ENCODE measurements at places on chromosomes 6 and 20.

- DNase-seq = no peak
Measured at GRCh38 chr6:31092238-31092637, 20.1 kb downstream of the C6orf15 start.

DNA sequence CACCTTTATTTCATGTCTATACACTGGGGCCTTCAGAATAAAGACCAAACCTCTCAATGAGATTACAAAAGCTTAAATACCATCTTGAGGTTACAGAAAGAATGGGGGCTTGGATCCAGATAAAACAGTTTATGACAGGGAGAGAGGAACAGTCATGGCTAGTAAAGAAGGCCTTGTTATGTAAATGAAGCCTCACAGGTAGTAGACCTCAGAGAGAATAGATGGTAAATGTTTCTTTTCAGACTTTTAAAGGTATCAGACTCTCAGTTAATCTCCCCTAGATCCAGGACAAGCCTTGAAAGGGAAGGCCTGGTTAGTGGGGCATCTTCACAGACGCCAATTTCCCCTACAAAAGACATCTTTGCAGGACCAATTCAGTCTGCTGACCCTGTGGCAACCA lies 1325.6 kb downstream of the HACE1 start:
- no peak for DNase-seq

- no peak for DNase-seq
Measured at GRCh38 chr20:46246559-46246958, 61.7 kb downstream of the CDH22 start.

DNA sequence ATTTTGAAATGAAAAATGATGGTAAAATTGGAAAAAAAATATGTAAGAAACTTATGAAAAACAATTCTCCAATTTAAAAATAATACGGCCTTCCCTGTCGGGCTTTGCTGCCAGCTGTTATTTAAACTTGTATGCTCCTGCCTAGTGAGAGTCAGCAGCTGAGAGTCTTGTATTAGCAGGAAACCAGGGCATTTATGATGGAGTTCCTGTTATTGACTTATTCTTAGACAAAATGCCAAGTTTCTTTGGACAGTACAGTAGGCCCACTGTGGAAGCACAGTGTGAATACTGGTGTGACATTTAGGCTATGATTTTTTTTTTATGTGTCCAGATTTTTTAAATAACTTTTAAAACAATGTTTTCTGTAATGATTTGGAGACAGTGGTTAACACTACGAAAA lies 42.1 kb downstream of the GMDS start:
- no peak for DNase-seq

Measured in DMS 273 treated with DMSO at 0.1 percent for 48 hours (cell line).